ENCODE measurements at places on chromosomes 6 and 20.

DNA sequence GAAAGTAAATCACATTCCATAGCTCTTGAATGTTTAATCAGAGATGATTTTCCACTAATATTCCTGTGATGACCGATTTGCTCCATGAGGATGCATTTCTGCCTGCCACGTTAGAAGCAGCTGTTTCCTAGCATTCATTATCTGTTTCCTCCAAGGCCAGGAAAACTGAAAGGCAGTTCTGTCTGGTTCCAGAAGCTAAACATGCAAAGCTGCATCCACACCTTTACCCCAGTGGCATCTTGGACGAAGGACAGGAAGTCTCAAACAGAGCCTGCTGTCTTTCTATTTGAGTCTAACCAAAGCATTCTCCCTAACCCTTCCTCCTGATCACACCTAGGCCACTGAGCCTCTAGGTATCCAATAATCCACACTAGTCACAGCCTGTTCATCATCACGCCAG lies 27.6 kb downstream of the CNKSR3 start:
- no peak for DNase-seq

DNA sequence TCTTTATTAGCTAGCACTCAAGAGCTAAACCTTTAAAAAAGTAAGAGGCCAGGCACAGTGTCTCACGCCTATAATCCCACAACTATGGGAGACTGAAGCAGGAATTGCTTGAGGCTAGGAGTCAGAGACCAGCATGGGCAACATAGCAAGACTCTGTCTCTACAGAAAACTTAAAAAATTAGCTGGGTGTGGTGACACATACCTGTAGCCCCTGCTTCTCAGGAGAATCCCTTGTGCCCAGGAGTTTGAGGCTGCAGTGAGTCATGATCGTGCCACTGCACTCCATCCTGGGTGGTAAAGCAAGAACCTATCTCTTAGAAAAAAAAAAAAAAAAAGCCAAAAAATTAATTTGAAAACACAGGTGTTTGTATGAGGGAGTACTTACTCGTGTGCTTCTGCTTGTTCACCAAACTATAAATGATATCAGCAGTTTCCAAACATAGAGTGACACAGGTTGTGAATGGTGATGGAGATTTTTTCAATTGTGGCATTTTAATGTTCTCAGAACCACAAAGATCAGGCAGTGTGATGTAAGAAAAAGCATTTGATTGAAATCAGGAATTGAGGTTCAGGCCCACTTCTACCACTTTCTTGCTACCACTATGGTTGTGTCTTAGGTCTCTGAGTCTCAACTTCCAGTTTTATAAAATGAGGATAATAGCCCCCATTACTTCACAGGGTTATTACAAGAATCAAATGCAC lies 104.9 kb downstream of the FOXO3 start:
- DNase-seq = no peak

GRCh38 chr6:87342829-87343228 lies 1.8 kb upstream of the C6orf163 start:
- DNase-seq = no peak

DNA sequence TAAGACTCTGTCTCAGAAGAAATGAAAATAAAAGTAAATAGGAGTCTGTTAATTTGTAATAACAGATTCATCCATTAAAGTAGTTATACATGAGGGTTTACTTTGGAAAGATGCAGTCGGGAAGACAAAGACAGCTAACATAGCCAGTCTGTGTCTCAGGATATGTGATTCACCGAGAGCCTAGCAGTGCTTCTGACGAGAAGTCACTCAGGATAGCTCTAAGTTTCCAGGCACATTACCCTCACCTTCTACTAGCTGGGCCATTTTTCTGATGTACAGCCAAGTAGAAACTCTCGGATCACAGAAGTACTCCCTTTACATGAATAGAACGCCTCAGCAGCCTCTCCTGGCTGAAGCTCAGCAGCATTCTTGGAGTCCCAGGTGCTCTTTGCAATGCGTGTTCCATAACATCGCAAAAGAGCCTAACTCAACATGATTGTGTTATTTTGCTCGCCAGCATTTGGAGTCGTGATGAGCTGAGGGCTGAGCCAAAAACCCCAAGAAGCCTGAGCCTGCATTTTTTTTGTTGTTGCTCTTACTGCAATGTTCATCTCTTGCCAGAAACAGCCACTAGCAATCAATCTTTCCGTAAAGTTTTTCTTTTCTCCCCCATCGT lies 22.4 kb upstream of the TASP1 start:
- DNase-seq = no peak

- DNase-seq = peak; percentile 70
Observed at GRCh38 chr20:25247956-25248785, at the start of gene PYGB. PYGB (plus strand) TSS chr20:25248085; CDS start chr20:25248179, 94 bp downstream.

DNA sequence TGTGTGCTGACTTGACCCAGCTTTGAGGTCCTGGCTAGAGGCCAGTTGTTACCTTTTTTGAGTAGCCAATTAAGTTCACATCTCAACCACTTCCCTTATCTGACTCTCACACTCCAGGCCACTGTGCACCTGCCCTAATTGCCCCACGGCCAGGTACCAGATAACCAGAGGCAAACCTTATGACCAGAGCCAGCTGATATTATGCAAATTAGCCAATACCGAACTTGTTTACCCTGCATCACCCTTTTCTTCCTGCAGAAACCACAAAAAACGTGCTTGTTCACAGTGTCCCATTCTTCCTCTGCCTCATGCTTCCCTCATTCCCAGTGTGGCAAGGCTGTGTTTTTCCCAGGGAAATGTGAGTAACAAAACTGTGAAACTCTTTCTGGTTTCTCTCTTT lies 89.3 kb downstream of the HTR1B start:
- no peak for DNase-seq

DNA sequence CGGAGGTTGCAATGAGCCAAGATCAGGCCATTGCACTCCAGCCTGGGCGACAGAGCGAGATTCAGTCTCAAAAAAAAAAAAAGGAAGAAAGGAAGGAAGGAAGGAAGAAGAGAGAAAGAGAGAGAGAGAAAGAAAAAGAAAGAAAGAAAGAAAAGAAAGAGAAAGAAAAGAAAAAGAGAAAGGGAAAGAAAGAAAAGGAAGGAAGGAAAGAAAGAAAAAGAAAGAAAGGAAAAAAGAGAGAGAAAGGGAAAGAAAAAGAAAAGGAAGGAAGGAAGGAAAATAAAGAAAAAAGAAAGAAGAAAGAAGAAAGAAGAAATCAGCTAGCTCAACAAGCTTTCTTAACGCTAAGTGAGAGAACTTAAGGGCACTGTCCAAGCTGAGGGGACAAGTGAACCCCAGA lies 7.6 kb upstream of the MATN4 start:
- no peak for DNase-seq

GRCh38 chr20:37325206-37325605 lies 20.7 kb upstream of the SRC start:
- no peak for DNase-seq
